ENCODE measurements at places on chromosomes 1 and 21. TPM values are rescaled to one million over a fixed set of nuclear protein-coding genes. Genes with fewer than 3 reads are reported as not detected.

DNA sequence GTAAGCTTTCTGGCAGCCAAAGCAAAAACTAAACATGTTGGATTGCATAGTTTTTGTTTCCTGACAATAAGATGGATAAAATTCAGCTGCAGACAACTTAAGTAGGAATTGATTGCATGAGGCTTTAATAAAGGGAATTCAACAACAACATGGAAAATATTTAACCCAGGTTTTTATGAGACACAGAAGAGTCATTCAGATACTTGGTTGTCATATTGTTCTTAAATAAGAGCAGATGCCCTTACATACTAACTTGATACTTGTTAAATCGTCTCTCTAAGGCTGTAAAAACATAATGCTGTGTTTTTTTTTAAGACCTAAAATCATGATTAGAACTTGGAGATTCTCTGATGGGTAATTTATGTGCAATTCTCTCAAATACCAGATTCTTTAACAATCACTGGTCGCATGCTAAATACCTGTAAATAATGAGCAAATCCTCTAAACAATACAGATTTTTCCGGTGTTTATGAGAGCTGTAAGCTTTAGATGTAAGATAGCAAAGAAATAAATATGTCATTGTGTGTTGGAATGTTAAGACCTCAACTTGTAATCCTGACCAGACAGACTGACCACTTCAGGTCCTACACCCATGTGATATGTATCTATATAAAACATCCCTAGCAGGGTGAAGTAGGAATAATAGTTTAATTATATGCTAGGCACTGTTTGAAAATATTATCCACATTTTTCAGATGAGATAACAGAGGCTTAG lies 37.8 kb upstream of the CD34 start:
- no peak for DNase-seq

GRCh38 chr1:248054671-248055070 lies 8.0 kb downstream of the OR2L3 start:
- DNase-seq = no peak

SIK1 gene
- total RNA-seq = 29.9 TPM

CELA3B gene
- 6.7 TPM for total RNA-seq

UTS2 gene
- total RNA-seq = 0.82 TPM

- no peak for DNase-seq
These were observed 114.4 kb upstream of the ZP4 start for GRCh38 chr1:238005116-238005515.

FNDC10 gene
- 0.40 TPM for total RNA-seq

DNA sequence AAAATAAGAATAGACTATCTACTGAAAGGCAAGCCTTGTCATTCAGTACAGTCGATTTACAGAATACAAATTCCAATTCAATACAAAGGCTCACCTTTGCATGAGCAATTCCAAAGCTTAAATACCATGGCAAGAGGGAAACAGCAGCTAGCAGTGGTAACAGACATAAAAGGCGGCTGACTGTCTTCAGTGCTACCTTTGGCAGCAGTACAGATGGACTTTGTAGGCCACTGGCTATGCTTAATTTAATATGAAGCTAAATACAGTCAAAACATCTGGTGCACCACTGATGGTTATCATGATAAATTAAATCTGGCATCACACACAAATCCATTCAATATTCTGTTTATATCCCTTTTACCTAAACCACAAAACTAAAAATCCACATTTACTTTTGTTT lies 62.4 kb downstream of the RERE start:
- DNase-seq = no peak

GRCh38 chr1:53324728-53325297 lies 3.1 kb downstream of the LRP8 start:
- no peak for DNase-seq

DNA sequence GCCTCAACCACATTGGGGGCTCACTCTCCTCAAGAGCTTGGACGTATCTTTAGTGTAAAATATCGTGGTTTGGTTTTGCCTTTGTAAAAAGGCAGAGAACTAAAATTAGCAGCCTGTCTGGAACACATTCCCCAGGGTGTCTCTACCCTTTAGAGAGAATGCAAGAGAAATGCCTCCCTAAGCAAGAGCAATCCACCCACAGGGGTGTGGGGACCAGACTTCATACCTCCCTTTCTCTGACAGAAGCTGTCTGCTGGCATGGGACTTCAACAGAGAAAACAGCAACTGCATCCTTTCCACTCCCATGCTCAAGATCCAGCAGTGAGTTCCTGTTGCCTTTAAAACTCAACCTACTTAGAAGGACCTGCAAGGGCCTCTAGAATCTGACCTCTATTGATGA lies 27.9 kb upstream of the TNR start:
- DNase-seq = no peak

- peak; percentile 36 for DNase-seq
These were observed 728 bp downstream of the OTUD7B start for GRCh38 chr1:150009604-150010392.

GRCh38 chr1:44786138-44786840 lies 1.7 kb downstream of the BEST4 start:
- peak; percentile 78 for DNase-seq

DNA sequence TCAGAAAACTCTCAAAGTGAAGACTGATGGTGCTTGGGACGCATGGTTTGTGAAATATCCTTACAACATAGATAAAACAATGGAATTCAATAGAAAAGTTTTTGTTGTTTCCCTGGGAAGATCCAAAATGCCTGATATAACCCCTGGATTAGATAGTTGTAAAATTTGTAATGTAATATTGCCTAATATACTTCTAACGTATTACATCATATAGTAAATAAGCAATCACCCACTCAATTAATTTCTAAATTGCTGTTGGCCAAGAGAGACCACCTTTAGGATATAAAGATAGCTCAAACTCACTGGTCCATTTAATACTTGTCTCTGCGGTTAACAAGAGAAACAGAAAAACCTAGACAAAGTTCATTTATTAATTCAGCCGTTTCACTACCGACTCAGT lies 42.2 kb downstream of the TTC13 start:
- DNase-seq = no peak

DNA sequence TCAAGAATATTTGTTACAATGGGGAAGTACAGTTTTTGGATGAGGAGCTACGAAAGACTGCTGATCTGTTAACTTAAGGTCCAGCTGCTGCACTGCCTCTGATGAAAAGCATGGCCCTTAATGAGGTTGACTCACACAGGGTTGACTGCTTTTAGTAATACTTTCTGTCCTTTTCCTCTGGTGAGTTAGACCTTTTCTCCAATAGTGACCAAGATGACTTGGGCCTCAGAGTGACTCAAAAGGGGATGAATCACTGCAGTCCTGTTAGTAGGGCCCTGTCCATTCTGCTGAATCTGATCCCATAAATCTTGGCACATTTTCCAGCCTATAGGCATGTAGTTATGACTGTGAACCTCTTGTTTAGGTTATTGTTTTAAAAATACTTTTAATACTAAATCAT lies 2.7 kb downstream of the DISP1 start:
- DNase-seq = no peak

DNA sequence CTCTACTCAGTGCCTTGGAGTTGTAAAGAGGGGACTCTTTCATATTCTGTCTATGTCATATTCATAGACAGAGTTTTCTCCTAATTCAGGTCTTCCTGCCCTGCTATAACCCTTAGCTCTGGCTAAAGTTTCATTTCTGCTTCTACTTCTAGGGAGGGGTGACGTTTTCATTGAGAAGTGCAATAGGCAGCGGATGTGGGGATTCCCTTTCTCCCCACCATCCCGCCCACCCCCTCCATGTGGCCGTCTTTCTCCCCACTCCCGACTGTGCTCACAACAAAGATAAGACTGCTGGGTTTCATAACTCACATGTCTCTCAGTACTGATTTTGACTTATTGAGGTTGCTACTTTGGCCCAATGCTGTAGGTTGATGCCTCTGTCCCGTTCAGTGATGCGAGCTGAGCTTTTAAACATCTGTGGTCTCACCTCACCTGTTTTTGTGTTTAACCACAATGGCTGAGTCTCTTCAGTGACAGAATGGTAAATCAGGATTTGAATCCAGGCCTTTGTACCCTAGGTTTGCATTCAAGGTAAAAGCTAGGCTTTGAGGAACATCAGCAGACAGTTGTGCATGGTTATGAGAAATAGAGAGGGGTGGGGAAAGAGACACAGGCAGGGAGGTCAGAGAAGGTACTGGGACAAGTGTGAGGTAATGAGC lies 7.8 kb upstream of the KIF14 start:
- DNase-seq = no peak

VHLL gene
- not detected for total RNA-seq

DNA sequence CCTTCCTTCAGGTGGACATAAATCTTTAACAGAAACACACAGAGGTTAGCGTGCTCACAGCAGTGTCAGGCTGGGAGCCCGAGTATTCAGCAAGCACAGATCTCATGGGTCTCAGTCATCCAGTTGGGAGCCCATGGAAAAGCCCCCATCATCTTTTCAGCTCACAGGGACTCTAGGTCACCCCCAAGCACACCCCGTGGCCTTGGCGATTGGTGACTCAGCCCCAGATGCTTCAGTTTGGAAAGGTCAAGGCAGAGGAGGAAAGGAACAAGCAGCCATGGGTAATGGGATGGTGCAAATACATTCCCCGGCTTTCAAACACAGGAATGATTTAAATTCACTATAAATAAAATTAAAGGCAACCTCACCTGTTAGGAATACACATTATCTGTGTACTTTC lies 88.9 kb downstream of the PGBD5 start:
- no peak for DNase-seq

DNA sequence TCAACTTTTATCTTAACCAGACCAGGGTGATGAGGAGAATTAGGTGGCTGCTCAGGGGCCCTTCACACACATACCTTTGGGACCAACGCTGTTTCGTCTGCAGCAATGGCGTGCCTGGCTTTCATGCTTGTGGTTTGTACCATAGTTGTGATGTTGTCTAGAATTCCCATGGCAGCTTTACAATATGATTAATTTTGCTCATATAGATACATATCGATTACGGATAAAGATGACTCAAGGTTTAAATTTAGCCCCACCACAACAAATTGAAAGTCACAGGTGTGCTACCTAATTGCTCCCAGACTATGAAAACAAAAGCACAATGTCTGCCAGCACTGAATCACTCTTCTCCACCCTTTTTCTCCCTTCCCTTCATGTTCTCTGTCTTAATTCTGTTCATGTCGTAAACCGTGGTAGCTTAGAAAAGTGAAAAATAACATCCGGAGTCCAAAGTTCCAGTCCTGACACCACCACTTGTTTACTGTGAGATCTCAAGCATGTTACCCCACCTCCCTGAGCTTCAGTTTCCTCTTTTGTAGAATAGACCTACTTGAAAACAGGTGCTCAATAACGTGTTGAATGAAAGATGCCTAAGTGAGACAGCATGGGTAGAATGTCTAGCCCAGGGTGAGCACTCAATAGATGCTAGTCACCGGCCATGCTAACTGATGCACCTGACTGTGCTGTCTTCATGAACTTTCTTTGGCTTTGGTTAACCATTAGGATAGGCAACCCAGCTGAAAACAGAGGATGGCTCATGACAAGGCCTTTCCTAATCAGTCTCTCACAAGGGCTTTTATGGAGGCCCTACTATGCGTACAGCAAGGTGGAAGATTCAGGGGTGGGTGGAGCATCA lies 22.1 kb upstream of the JUN start:
- no peak for DNase-seq

SLC30A7 gene
- 33.9 TPM for total RNA-seq

- no peak for DNase-seq
These were observed 5.5 kb downstream of the RAB29 start for GRCh38 chr1:205769641-205770365.

C1orf159 gene
- 19.2 TPM for total RNA-seq

GRCh38 chr1:93022580-93022979 lies 56.5 kb upstream of the MTF2 start:
- DNase-seq = no peak

LCE2B gene
- not detected for total RNA-seq

- peak; percentile 58 for DNase-seq
These were observed 47.7 kb downstream of the NMNAT2 start for GRCh38 chr1:183370399-183371058.

DNA sequence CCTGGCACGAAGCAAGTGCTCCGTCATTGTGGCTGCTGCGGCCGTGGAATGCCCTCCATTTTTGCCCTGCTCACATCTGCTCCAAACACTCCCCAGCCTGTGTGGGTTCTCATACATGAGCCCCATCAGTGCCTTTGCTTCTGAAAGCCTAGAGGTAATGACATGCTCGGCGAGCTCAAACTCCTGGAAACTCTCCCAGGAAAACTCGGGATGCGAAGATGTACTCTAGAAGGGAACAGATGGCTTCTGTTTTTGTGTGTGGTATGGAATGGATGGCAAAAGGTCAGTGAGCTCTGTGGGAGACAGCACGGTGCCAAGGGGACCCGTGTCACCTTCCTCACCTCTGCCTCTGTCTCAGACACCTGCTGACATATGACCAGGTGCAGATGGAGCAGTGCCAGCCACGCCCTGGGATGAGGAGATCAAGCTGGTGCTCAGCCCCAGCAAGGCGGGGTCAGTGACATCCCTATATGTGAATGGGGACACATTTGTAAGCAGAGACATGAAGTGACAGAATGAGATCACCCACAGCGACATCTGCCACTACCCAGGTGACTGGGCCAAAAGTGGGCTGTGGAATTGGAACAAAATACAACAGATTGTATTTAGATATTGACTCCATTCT lies 84.1 kb upstream of the COX20 start:
- DNase-seq = no peak

GRCh38 chr1:6935911-6936690 lies 150.8 kb downstream of the CAMTA1 start:
- DNase-seq = no peak

EXO1 gene
- 1.3 TPM for total RNA-seq

SASS6 gene
- 1.9 TPM for total RNA-seq

- DNase-seq = no peak
These were observed 6.3 kb upstream of the ANGPTL7 start for GRCh38 chr1:11182884-11183283.

DNA sequence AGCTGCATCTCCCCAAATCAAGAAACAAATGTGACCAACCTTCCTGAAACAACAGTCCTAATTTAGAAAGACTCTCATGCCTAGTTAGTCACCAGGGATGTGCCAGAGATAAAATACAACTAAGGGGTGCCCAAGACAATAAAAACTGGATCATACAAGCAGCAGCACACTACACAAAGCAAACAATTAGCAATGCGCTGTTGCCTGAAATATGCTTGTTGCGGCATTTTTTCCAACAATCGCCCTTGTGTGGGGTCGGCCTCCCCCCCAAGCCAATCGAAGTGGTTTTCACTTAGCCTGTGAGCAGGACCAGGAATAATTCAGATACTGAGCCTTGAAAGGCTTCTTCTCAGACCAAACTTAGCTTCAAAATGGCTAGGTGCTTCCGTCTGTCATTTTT lies 1.4 kb upstream of the STMN1 start:
- DNase-seq = no peak

DNA sequence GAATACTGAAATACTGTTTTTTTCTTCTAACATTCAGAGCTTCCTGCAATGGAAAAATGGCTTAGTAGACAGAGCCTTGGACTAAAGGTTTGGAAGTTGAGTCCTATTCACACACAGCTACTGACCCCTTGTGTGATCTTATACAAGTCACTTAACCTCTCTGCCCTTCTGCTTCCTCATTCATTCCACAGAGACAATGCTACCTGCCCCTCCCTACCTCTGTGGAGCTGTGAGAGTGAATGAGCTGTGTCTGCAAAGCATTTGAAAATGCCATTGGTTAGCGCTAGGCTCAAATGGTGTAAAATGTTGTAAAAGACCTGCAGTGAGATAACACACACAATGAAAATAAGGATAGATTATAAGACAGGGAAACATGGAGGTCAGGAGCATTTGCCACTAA lies 214.4 kb downstream of the BARHL2 start:
- no peak for DNase-seq
